Left renal cortex interstitium (tissue), 4 donors: ENCODE measurements at places on chromosomes 13 and 19. TPM values are rescaled to one million over a fixed set of nuclear protein-coding genes. Genes with fewer than 3 reads are reported as not detected.

DNA sequence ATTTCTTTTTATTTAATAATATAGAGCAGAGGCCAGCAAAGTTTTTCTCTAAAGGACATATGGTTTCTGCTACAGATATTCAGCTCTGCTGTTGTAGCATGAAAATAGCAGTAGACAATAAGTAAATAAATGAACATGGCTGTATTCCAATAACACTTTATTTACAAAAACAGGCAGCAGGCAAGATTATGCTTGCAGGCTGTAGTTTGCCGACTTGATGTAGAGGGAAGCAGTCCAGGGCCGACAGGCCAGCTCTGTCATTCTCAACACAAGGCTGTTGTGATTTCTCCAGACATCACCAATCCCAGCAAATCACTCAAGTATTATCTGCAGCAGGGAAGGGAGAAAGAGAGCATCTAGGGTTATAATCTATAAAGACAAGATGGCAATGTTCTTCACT is 1062.5 kb upstream of the PCDH9 start:
- DNase-seq: no peak

- DNase-seq: no peak
Observed at GRCh38 chr13:62432295-62432694, 1016.6 kb upstream of the PCDH20 start.

DNA sequence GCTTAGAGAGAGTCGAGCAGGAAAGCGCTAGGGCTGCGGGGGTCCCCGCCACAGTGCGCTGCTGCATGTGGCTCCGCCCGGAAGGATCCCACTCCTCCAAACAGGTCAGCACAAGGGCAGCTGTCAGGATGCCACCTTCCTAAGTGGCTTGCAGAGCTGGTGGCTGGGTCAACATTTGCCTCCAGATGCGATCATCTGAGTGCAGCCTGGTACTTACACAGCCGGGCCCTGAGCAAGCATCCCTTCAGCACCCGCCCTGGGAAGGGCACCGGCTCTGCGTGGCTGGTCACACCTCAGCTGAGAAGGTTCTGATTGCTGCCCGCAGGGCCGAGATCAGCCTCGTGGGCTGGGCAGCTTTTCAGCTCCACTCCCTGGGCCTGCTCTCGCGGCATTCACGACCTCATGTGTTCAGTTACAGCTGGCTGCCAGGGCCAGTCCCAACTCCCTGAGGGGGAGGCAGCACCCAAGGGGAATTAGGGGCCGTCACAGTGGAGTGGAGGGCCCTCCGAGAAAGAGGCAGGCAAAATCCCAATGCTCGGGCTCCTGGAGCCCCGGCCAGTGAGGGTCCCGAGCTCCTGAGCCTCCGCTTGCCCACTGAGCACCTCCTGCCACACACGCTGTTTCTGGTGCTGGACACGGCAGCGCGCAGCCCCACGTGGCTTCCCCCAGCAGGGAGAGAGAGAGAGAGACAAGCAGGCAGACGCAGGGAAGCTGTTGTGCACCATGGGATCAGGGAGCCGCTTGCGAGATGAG is 26.8 kb downstream of the AP1M1 start:
- no peak for DNase-seq

DNA sequence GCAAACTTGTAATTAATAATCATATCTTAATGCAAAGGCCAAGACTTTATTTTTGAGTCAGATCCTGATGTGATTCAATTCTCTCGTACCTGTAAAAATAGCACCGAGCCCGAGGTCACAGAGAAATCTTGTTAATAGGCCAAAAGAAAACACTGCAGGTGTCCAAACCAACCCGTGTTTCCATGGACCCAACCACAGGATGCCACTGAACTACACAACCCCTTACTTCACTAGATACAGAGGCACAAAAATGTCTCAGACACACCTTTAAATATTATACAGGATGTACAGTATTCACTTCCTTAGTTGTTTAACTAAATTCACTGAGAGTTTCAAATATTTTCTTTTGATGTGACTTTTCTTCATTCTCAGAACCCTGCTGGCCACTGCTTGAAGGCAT is 530.9 kb downstream of the MYO16 start:
- no peak for DNase-seq

DNA sequence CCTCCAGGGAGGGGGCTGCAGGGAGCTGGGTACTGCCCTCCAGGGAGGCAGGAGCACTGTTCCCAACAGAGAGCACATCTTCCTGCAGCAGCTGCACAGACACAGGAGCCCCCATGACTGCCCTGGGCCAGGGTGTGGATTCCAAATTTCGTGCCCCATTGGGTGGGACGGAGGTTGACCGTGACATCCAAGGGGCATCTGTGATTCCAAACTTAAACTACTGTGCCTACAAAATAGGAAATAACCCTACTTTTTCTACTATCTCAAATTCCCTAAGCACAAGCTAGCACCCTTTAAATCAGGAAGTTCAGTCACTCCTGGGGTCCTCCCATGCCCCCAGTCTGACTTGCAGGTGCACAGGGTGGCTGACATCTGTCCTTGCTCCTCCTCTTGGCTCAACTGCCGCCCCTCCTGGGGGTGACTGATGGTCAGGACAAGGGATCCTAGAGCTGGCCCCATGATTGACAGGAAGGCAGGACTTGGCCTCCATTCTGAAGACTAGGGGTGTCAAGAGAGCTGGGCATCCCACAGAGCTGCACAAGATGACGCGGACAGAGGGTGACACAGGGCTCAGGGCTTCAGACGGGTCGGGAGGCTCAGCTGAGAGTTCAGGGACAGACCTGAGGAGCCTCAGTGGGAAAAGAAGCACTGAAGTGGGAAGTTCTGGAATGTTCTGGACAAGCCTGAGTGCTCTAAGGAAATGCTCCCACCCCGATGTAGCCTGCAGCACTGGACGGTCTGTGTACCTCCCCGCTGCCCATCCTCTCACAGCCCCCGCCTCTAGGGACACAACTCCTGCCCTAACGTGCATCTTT is 7.8 kb upstream of the CEACAM5 start:
- DNase-seq: no peak

GRCh38 chr19:29844891-29845573 is 33.2 kb downstream of the CCNE1 start:
- peak; percentile 88 for DNase-seq

DNA sequence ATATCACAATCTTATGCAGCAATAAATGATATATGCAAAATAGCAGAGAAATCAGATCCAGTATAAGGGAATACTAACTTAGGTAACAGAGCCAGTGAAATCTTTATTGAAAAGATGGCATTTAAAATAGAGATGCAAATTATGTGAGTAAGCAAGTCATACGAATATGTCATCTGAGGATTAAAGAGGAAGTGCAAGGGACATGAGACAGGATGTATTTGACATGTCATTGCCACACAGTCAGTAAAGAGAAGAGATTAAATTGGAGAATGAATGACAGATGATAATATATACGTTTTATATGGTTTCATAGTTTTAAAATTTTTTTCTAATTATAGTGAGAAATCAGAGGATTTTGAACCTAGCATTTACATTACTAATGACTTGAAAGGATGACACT is 426.4 kb downstream of the SLITRK5 start:
- DNase-seq: no peak

GRCh38 chr13:74865656-74866055 is 616.3 kb downstream of the TBC1D4 start:
- DNase-seq: no peak

- no peak for DNase-seq
Observed at GRCh38 chr13:24861617-24862362, 97.8 kb downstream of the RNF17 start.

GRCh38 chr13:20127262-20127561 is 33.6 kb downstream of the GJA3 start:
- no peak for DNase-seq

GRCh38 chr13:50291611-50292010 is 276.4 kb downstream of the KCNRG start:
- no peak for DNase-seq

DNA sequence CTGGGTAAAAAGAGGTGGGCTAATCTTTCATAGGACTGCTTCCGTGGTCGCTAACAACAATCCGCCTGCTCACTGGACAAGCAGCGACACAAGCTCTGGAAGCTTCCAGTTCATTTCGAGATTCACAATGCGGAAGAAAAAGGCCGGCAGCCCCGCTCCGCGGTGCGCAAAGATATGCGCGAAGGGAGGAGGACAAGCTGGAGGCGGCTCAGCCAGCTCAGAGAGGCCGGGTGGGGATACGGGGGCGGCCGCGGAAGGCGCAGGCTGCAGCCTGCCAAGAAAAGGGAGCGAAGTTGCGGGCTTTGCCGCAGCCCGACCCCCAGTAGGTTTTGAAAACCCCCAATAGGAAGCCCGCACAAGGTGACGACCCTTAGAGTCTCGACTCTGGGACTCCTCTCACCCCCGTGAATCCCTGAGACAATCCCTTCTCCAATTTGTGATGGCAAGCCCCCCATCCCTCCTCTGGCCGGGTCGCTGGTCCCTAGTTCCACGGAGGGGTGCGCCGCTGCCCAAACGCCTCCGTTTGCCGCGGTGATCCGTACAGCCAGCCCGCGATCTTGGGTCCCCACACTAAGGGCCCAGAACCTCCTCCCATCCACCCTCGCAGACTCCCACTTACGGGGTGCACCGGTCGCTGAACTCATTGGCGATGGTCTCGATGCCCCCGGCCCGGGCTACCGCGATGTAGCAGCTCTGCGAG is 697 bp downstream of the HSPH1 start:
- peak; percentile 37 for DNase-seq

DNA sequence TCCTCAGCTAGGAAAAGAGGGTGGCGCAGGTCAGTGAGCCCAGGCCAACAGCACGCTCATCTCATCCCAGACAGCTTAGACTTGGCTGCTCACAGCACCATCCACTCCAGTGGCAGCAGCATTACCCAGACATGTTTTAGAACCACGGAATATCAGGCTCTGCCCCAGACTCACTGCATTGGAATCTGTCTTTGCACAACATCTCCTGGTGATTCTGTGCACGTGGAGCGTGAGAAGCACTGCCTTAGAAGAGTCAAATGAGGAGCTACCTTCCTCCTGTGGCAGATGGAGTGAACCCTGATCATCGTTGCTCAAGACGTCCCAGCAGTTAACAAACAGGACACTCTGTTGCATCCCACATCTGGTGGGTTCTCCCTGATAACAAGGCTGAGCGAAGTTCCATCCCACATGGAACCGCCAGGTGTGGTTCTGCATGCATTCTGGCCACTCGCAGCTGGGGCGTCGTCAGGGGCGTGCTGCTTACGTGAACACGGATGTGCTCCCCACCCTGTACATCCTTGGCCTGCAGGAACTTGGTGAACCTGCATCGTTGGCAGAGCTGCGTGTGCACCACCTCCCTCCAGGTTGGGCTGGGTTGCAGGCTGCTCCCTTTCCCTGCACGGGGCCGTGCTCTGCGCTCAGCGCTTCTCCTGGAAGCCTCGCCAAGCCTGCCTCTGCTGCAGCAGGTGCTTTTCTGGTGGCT is 25.2 kb upstream of the ATP11A start:
- no peak for DNase-seq

DNA sequence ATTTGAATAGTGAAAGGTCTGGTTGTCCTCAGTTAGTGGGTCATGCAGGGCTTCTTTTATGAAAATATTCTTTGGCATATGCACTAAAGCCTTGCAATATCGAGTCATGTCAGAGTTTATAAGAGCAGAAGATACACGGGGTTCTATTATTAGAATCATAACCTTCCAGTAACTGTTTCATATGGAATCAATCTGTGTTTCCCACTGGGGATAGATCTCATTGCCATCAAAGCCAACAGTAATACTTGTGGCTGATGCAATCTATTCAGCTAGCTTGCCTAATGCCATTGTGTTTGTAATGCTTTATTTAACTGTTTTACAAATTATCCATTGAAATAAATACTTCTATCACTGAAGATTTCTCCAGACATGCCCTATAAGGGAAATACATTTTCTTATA is 746.9 kb upstream of the PCDH9 start:
- DNase-seq: no peak

DNA sequence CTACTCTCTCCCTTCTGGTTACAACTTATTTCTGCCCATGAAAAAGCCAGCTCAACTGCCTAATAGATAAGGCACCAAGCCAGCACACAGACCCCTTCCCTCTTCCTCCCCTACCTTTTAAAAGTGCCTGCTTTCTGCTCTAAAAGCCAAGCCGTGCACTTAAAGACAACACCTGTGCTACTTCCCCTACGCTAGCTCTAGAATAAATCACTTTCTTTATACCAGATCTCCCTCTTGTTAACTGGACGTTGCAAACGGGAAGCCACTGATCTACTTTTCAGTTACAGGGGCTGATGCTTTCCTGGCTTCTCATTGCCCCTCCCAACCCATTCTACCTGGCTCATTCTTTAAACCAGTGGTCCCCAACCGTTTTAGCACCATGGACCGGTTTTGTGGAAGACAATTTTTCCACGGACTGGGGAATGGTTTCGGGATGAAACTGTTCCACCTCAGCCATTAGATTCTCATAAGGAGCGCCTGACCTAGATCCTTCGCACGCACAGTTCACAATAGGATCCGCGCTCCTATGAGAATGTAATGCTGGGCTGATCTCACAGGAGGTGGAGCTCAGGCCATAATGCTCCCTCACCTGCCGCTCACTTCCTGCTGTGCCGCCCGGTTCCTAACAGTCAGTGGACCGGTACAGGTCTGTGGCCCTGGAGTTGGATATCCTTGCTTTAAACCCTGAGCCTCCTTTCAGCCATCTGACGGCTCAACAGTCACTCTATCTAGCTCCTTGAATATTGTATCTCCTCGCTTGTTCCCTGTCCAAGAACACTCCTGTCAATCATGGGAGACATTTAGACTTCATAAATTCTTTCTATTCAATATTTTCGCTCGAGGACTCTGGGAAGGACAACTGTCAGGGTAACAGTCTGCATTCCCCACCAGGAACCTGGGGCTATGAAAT is 841 bp upstream of the ZNF223 start:
- DNase-seq: no peak

GRCh38 chr13:43797159-43797558 is 10.4 kb upstream of the ENOX1 start:
- DNase-seq: no peak

- DNase-seq: no peak
Observed at GRCh38 chr13:18949489-18949761, 232.2 kb downstream of the TUBA3C start.

- DNase-seq: no peak
Observed at GRCh38 chr13:54536112-54536511, 1507.5 kb downstream of the OLFM4 start.

DNA sequence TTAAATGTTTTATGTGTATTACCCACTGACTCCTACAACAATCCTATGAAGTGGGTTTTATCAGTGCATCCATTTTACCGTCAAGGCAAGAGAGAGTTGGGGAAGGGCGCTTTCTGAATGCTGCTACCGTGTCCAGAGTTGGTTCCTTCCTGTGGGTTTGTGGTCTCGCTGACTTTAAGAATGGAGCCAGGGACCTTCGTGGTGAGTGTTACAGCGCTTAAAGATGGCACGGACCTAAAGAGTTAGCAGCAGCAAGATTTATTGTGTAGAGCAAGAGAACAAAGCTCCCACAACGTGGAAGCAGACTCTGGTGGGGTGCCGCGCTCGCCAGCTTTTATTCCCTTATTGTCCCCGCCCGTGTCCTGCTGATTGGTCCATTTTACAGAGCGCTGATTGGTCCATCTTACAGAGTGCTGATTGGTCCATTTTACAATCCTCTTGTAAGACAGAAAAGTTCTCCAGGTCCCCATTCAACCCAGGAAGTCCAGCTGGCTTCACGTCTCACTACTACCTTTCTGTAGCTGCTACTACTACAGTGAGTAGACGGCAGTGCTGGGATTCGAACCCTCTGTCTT is 6.1 kb downstream of the OSCAR start:
- no peak for DNase-seq

CD37 gene
- 40.7 TPM for polyA plus RNA-seq

IZUMO2 gene
- polyA plus RNA-seq: 0.24 TPM

KDELR1 gene
- polyA plus RNA-seq: 226 TPM

NKG7 gene
- 2.7 TPM for polyA plus RNA-seq

POSTN gene
- 414 TPM for polyA plus RNA-seq

TMPRSS9 gene
- 0.08 TPM for polyA plus RNA-seq
